ENCODE measurements at places on chromosomes 3 and 15.

DNA sequence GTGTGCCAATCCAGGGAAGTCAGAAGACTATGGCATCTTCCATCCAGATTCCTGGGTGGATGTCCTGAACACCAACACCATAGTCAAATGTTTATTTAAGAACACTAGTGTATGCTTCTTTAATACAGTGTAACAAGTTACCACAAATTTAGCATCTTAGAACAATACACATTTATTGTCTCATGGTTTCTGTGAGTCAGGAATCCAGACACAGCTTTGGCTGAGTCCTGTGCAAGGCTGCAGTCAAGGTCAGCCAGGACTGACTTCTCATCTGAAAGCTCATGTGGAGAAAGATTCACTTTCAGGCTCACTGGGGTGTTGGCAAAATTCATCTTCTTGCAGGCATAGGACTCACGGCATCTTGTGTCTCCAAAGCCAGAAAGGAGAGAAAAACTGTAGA lies 143.4 kb downstream of the ANXA2 start:
- DNase-seq = no peak

DNA sequence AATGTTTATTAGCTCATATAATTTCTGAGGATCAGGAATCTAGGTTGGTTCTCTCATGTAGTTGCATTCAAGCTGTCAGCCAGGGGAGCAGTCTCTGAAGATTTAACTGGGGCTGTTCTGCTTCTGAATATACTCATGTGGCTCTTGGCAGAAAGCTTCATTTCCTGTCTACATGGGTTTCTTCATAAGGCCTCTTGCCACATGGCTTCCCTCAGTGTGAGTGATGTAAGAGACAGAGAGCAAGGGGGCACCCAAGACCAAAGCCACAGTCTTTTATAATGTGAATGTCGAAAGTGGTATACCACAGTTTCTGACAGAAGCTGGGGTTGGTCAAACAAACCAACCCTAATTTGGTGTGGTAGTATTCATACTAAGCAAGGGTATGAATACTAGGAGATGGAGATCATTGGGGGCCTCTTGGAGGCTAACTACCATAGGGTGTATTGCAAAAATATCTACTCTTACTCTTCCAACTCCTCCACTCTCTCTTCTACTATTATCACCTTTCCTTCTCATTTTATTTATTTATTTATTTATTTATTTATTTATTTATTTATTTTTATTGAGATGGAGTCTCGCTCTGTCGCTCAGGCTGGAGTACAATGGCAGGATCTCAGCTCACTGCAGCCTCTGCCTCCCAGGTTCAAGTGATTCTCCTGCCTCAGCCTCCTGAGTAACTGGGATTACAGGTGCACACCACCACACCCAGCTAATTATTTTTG lies 123.8 kb downstream of the B3GALNT1 start:
- DNase-seq = peak; percentile 24

GRCh38 chr3:34882764-34883163 lies 756.6 kb upstream of the ARPP21 start:
- no peak for DNase-seq

GRCh38 chr3:182861348-182861747 lies 68.0 kb downstream of the ATP11B start:
- DNase-seq = no peak

DNA sequence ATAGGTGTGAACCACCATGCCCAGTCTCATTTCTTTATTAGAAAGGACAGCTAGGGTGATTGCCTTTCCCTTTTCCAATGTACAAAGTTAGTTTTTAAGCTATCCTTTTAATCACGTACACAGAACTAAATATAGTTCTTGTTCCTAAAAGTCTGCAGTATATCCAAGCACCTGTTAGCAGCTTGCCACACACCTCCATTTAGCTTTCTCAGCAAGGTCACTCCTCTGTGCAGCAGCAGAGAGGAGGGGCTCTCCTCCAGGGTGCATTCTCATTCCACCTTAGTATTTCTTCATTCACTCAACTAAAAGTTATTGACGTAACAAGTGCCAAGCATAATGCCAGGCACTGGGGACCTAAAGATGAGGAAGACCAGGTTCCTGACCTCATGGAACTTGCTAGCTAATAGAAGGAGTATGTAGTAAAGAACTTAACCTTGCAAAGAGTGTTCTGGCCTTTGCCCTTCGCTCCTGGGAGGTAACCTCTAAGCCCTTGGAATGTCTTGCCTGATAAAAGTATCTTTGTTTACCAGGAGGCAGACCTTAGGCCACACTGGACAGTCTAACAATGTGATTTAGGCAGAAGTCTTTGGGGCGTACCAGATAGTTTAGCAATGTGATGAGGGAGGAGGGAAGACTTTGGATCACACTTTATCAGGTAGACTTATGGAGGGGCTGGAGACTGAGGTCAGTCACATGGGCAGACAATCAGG lies 12.7 kb upstream of the PTPN9 start:
- no peak for DNase-seq

GRCh38 chr15:70722266-70723121 lies 40.9 kb downstream of the UACA start:
- DNase-seq = peak; percentile 71

GRCh38 chr3:130256821-130257340 lies 88.6 kb upstream of the COL6A5 start:
- DNase-seq = no peak

Data from astrocyte of the spinal cord (primary cell).